ENCODE measurements at places on chromosomes 4 and X.

DNA sequence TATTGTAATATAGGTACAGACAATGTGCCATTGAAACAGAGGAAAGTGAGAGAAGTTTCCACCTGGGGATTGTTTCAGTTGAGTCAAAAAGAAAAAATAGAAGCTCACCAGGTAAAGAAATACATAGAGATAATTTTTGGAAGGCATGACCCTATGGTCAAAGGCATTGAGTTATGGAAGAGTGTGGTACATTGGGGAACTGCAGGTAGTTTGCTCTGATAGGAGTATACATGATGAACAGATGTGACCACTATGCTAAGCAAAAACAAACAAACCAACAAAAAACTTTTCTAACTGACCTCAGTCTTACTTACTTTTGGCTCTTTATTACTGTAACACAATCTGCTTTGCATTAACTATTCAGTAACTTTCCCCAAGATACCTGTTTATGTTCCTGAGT lies 85.9 kb downstream of the UGT8 start:
- DNase-seq = no peak

GRCh38 chr4:99408346-99408745 lies 26.8 kb downstream of the ADH7 start:
- DNase-seq = no peak

DNA sequence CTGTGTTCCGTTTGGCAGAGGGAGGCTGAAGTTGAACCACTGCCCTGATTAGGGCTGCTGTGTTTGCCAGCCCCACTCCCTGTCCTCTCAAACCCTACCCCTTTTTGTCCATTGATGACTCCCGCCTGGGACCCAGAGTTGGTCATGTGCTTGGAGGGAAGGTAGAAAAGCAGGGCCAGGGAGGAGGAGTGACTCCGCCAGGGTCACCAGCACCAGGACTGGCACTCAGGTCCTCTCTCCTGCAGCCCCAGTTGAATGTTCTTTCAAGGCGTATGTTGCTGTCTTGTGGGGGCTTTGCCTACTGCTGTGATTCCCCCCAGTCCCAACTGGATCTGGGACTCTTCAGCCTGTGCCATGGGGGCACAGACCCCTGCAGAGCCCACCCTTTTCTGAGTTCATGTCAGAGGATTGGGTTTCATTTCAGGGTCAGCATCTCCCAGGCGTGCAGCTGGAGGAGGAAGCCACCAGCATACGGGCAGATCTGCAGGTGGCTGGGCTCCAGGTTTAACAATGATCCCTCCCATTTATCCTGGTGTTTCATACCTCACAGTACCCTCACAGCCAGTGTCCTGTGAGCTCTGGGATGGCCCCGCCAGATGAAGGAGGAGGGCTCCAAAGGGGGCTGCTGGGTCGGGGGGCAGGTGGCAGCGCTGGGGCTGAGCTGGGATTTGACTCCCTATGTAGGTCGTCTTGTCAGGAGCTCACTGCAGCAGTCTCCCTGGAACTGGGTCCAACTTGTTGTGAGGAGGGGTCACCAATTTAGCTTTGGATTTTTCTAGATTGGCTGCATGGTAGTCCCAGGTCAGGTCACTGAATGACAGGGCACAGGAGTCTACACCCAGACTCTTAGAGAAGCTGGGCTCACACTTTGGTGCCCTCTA lies 55.7 kb downstream of the MSX1 start:
- no peak for DNase-seq

DNA sequence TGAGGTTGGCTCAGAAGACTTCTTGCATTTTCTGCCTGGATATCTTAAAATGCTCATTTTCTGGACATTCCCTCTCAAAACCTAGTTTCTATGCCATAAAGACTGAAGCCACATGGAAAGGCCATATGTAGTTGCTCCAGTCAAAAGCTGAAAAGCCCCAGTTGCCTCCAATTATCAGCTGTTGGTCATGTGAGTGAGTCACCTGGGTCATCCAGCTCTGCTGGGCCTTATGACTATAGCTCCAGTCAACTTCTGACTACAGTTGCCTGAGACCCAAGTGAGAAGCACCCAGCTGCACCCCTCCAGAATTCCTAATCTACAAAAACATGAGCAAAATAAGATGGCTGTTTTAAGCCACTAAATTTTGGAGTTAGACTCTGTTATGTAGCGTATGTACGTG lies 41.9 kb downstream of the HELQ start:
- no peak for DNase-seq

DNA sequence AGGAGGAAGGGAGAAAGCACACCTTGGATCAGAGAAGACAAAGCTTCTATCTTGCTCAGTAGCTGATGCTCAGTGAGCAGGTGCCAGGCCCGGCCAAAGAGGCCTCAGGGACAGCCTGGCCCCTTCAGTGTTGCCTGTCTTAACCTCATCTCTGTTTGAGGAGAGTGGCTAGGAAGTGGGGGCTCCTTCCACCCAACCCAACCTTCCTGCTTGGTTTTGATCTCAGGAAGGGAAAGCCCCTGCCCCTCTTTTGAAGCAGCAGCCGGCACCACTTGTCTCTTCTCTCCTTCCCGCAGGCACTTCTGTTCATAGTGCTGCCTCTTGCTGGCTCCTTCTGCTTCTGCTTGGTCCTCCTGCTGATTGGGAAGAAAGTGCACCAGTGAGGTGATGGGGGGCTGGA lies 2.4 kb upstream of the AFF2 start:
- DNase-seq = no peak

DNA sequence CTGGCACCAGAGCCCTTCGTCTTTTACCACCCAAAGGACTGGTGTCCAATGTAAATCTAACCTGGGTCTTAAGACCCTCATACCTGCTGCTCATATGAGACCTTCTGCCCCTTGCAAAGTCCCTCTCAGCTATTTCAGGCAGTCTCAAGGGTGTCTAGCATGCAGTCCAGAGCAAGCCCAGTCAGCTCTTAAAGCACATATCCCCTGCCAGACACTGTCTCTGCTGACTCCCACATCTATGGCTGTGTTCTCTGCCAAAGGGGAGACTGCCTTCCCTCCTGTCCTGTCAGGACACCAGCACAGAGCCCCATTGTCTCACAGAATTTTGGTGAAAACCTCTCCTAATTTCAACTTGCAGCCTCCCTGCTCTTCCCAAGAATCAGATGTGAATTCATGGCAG lies 118.5 kb downstream of the PARM1 start:
- DNase-seq = no peak

DNA sequence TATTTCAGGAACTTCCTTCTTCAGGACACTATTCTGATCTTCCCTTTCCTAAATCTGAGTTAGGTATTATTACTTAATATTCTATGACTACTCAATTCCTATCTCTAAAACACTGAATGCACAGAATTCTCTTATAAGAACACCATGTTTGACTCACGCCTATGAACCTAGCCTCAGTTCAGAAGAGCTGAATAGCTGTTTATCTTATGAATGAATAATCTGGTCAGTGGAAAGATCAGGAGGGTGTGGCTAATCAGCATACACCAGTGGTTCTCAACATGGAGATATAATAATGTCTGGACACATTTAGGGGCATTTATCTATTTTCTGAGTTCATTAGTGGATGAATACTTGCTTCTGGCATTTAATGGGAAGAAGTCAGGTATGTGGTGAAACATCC lies 24.2 kb downstream of the EPHA5 start:
- DNase-seq = no peak

- DNase-seq = no peak
Measured at GRCh38 chr4:81337211-81337610, 122.2 kb upstream of the PRKG2 start.

DNA sequence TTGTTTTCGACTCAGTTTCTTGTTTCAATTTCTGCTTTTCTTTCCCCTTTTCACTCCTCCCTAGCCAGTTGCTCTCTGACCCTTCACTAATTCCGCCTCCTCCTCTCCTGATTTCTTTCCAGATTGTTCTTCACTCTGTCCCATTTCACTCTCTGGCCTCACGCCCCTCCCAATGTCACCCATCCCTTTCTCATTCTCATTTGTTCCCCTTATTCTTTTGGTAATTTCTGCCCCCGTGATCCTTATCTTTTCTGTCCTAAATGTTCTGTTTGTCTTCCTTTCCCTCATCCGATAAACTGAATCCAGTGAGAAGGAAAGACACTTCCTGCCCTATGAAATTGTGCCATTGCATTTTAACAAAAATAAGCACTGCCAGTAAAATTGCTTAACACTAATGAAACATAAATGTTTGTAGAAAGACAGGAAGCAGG lies 94.5 kb upstream of the RASGEF1B start:
- no peak for DNase-seq

DNA sequence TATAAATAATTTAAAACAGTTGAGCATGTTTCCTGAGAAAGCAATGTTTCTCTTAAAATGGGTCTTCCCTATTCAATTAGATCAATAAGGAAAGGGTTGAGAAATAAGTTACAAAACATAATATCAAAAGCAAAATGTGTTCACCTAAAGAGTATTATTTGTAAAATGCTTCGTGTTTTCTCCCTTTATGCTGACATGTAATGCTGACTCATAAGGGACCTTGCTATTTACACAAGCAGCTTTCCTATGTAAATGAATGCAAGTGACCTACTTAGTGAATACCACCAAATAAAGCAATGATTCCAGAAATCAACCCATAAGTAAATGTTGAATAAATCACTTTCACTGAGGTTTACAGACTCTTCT lies 91.5 kb downstream of the ELOVL6 start:
- DNase-seq = no peak

DNA sequence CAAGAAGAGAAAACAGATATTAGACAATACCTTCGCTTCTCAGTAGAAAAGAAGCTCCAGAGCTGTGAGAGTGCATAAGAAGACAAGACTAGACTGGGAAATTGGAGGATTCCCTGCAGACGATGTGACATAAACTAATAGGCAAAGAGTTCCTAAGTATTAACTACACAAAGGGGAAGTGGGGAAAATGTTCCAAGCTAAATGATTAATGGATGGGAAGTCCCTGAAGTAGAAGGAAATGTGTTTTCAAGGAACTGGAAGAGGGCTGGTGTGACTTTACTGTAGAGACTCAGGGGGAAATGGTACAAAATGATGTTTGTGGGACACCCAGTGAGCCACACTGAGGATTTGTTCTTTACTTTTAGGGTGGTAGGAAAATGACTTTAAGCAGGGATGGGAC lies 69.7 kb upstream of the DCLK2 start:
- DNase-seq = no peak

- no peak for DNase-seq
Measured at GRCh38 chr4:69684804-69685203, 31.8 kb upstream of the UGT2A1 start.

- DNase-seq = no peak
Measured at GRCh38 chr4:142406917-142407501, 439.1 kb downstream of the INPP4B start.

DNA sequence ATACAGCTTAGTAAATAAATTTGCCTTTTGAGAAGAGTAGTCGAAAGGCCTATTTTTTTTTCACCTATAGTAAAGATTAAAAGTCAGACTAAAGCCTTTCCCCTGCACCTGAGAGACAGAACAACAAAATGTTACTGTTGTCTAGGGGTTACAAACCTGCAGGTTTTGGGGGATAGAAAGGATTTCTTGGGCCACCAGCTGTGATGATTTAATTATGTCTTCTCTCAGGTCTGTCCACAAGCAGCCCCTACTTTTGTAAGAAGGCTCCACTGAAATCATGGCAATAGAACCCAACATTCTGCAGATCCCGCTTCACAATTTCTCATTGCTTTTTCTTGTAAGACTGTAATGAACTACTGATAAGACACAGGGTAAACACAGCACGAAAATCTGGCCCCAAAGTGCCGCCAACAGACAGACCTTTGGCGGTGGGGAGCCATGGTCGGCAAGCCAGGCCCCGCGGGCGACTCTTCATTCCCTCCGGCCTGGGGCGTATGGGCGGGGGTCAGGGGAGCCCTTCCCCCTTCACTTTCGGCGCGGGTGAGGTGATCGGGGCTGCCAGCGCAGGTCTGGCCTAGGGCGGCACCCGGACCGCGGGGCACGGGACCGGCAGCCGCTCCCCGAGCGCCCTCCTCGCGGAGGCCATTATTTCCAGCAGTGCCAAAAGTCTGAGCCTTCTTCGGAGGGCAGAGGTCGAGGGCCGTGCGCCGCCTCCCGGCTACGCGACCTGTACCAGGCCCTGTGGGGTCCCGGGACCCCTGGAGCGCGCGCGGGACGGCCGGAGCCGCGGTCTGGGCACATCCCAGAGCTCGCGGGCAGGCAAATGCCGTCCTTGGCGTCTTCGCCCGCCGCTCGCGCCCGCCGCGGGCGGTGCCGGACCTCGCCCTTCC lies 812 bp upstream of the KDM6A start:
- DNase-seq = no peak

- DNase-seq = no peak
Measured at GRCh38 chr4:107034091-107034995, 1.8 kb downstream of the DKK2 start.

DNA sequence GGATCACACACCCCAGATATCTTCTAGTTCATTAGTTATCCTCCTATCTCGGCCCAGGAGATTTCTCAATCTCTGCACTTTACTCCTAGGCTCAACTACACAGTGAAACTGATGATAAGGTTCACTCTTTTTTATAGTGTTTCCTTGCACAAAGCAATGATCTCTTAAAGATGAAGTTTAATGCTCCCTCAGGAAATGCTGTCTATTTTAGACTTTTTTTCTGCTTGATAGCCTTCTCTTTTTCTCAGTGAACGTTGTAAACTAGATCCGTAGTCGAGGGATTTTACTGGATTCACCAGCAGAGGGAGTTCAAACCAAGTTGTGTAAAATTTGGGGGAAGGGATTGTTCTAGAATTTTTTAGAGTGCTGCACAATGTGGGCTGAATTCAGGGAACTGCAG lies 269.6 kb downstream of the GBA3 start:
- DNase-seq = no peak

DNA sequence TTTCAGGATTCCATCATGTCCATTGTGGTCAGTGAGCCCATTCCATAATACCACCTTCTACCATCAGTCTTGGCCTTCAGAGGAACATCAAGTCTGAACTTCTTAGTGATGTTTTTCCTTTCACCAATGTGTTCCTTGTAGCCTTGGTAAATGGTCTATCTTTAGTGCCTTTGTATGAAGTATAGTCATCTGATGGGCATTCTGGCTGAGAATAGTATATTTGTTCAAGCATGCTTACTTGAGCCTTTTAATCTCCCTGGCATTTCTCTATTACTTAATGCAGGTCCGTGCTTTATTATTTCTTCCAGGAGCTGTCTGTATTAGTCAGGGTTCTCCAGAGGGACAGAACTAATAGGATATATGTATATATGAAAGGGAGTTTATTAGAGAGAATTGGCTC lies 99.7 kb downstream of the TLL1 start:
- DNase-seq = no peak

DNA sequence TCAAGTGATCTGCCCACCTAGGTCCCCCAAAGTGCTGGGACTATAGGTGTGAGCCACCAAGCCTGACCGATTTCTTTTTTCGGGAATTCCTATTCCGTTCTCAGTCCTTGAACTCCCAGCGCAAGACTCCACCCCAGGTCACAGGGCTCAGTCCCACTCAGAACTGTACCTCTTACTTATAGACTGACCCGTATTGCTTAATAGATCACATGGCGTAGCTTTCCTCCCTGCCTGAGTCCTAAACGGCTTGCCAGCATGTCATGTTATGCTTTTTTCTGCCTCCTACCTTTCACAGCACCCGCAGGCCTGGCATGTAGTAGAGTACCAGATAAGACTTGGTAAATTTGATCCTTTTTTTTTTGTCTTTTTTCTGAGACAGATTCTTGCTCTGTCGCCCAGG lies 22.4 kb downstream of the SAT1 start:
- no peak for DNase-seq

All from DMS153 (cell line).